Vagina (tissue), 2 donors: ENCODE measurements at places on chromosomes 7 and 10.
A peak's percentile ranks its signal among the peaks of the same experiment; 100 is the strongest.

GRCh38 chr10:14010101-14010558 is 320.6 kb downstream of the FRMD4A start:
- no peak for DNase-seq

DNA sequence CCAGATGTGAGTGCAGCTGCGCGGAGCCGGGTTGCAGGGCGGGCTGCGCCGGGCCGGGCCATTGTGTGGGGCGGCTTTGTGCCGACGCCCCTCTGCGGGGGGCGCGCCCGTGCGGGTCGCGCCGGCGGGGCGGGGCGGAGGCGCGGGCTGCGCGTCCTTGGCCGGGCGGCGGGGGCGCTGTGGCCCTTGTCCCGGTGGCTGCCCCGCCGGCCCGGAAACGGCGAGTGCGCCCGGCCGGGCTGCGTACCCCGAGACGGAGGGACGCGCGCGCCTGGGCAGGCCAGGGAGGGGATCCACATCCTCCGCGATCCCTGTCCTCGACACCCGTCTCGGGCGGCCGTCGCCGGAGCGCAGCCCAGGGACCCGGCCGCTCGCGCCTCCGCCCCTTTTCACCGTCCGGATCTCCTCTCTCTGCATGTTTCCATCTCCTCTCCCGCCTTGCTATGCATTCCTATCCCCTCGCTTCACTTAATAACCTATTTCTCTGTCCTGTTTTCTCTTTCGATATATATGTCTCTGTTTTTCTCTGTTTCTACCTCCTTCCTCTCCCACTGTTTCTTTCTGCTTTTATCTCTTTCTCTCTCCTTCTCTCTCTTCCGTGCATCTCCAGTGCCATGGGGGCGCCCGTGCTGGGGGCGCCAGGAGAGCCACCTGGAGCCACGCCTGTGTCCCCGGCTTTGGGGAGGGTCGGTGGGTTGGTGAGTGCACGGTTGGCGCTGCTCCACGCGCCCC is 765 bp downstream of the PFKFB3 start:
- no peak for DNase-seq

- DNase-seq: no peak
Observed at GRCh38 chr7:26423436-26423835, 131.8 kb downstream of the SNX10 start.

DNA sequence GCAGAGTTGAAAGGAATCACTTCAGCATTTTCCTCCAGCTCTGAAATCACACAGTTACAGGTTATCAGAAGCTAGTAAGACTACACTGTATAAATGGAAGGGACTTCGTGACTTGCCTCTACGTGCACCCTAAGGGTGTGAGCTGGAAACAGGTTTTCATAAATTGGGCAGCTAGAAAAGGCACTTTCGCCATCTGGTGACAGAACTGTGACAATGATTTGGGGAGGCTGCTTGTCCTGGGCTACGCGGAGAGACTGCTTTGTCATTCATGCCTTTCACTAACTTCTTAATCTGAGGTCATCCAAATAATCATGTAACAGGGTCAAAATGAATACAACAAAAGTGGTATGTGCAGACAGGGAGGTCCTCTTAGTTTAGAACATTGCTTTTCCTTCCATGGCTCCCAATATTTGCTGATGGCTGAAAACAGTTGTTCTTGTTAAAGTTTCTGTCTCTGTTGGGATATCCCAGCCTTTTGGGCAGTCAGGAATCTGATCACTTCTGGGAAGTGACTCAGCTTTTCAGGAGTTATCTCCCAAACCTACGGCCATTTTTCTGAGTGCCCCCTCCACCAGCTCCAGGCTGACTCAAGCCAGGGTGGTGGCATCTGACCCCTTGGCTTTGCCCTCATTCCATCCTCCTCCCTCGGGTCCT is 17.8 kb downstream of the VWC2 start:
- DNase-seq: no peak

DNA sequence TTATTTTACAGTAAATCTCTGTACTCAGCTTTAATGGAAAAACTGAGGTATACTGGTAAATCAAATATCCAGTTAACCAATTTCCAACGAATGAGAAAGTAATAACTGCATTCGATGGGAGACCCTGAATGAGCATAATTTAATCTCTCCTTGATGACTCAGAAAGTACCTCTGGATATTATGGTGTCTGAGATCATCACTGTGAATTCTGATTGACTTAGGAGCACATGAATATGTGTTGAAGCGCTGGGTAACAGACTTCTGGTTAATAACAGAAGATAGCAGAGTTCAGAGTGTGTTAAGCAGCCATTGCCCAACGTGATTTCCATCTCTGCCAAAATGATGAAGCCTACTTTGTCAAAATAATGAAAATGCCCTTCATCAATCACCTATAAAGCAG is 116.6 kb downstream of the NRP1 start:
- DNase-seq: no peak

DNA sequence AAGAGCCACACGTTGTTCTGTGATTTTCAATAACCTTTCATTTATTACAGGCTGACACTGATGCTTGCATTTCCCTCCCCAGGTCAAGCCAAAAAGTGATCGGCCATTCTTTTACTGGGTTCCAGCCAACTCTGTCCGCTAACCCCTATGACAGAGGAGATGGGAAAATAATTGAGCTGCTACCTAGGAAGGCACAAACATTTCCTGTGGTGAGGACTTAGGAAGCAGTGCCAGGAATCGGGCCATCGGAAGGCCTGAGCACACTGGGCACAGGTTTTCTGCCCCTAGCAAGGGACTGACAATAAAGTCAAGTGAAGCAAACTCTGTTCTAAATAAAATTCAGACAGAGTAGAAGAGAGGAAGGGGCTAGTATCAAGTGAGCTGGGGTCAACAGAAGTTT is 313.0 kb upstream of the AOAH start:
- no peak for DNase-seq

GRCh38 chr10:99279626-99280111 is 44.0 kb upstream of the HPSE2 start:
- DNase-seq: no peak

DNA sequence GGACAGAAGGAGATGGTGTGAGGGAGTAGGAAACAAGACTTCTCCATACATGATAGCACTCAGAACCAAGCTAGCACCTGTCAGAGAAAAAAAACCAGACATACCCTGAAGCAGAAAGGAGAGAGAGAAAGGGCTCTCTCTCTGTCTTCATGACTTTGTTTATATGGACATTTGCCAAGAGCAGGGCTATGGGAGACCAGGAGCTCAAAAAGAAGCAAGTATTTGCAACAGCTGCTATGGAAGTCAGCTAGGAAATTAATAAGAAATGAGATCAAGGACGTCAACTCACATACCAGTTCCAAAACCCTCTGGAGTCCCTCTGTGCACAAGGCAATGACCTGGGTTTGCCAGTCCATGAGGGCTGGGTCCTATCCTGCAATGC is 111.6 kb downstream of the SGMS1 start:
- no peak for DNase-seq

DNA sequence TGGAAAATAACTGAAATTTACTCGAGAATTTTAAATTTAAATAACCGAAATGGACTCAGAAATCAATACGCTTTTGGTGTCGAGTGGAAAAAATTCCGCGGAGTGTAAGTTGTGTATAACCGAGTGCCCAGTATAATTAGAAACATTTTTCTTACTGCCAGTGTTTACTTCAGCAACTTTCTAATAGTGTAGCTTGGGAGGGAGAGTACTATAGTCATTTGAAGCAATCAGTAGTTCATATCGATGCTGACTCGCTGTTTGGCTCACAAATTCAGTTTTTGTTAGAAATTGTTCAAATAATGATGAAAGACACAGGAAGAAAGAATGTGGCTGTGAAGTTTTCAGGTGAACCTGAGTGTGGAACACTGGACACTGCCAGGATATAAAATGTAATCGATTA is 658.6 kb upstream of the FOXK1 start:
- no peak for DNase-seq

DNA sequence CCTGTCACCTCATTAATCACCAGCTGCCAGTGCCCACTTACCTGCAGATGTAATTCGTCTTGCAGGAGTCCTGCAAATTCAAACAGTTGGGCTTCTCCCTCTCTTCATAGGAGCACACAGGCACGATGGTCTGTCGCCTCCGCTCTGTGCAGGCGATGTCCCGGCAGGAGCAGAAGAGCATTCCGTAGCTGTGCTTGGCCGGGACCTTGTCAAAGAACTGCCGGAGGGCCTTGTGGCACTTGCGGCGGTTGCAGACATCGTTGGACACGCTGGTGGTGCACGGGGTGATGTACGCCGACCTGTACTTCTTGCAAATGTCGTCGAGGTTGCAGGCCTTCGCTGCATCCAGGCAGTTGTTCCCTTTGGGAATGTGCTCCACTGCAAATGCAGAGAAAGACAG is 147.8 kb downstream of the GFRA1 start:
- DNase-seq: no peak

GRCh38 chr10:129404091-129404490 is 63.0 kb upstream of the MGMT start:
- no peak for DNase-seq

GRCh38 chr7:2211259-2211880 is 21.4 kb downstream of the MAD1L1 start:
- DNase-seq: no peak

- no peak for DNase-seq
Observed at GRCh38 chr7:28570970-28571288, 158.6 kb downstream of the CREB5 start.

GRCh38 chr10:389261-389790 is 254.1 kb downstream of the ZMYND11 start:
- no peak for DNase-seq

DNA sequence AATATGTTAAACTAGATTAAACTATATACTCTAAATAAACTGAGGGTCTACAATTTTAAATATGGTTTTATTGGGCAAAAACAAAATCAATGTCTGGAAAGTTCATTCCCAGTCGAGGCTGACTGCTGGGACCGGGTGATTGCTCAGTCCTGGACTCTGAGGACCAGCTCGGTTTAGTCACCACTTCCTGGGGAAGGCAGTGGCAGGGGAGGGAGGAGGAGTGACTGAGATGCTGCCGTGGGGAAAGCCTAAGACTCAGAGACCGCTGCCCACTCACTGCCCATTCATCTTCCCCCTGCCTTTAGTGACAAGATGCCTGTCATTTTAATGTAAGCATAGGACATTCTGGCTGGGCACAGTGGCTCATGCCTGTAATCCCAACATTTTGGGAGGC is 29.0 kb downstream of the ATOH7 start:
- no peak for DNase-seq

DNA sequence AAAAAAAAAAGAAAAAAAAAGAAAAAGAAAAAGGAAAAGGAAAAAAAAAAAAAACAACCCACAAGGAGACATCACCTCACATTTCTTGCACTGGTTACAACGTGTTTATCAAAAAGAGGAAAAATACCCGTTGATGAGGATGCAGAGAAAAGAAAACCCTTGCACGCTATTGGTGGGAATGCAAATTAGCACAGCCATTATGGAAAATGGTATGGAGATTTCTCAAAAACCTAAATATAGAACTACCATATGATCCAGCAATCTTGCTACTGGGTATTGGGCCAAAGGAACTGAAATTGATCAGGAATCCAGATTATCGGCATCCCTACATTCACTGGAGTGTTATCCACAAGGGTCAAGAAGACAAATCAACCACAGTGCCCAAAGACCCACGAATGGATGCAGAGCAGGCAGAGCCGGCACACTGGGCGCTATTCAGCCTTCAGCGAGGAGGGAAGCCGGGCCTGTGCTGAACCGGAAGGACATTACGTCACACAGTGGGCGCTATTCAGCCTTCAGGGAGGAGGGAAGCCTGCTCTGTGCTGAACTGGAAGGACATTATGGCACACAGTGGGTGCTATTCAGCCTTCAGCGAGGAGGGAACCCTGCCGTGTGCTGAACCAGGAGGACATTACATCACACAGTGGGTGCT is 258.7 kb downstream of the ZMYND11 start:
- DNase-seq: no peak

GRCh38 chr10:57457972-57458512 is 809.7 kb downstream of the IPMK start:
- DNase-seq: no peak

- no peak for DNase-seq
Observed at GRCh38 chr7:141573511-141573910, 22.3 kb downstream of the AGK start.

DNA sequence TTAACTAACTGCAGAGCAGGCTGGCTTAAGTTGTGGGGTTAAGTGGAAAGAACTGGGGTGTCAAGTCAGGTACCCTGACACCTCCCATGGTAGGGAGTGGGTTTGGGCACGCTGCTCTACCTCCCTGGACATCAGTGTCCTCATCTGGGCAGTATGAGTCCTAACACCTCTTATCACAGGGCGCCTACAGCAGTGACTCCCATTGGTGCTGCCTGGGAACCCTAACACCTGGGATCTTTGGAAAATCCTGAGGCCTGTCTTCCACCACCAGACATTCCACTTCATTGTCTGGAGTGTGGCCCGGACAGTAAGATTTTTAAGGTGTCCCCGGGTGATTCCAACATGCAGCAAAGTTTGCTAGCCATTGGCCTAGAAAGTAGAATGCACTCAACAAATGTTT is 239.1 kb downstream of the SKAP2 start:
- peak; percentile 64 for DNase-seq

DNA sequence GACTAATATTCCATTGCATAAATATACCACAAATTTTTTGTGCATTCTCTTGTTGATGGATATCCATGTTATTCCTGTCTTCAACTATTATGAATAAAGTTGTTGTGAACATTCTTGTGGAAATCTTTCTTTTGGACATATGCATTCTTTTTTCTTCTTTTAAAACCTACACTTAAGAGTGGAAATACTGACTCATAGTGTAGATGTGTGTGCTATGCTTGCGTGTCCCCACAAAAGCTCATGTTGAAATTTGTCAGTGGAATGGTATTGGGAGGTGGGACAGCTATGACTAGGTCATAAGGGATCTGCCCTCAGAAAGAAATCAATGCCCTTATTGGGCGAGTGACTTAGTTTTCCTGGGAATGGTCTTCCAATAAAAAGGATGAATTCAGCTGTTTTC is 203.6 kb upstream of the PRSS58 start:
- peak; percentile 20 for DNase-seq

- no peak for DNase-seq
Observed at GRCh38 chr7:29044554-29044953, 86.4 kb upstream of the TRIL start.

DNA sequence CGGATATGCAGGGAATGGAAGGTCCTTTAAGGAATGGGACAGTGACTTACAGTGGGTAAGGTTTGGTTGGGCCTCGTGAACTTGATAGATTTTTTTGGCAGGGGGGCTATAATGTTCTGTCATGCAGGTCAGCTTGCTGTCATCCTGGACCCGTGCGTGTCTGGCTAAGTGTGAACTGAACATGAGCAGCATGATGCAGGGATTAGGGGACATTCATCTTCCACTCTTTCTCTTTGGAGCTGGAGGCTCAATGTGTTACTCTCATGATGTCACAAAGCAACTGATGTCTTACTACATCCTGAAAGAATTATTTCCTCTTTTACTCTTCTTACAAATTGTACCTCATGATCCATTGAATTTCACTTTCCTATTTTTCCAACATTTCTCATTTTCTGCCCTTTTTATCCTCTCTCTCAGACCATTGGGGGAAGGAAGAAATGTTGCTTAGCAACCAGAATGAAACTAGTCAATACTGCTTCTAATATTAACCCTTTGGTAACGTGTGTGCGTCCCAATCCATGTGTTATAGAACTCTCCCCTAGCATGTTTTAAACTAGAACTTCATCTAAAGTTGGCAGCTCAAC is 549.1 kb downstream of the LRMDA start:
- DNase-seq: no peak

- no peak for DNase-seq
Observed at GRCh38 chr7:128962899-128963298, 25.2 kb downstream of the IRF5 start.

- no peak for DNase-seq
Observed at GRCh38 chr10:72069751-72070526, 18.4 kb downstream of the SPOCK2 start.
